Large intestine (tissue), 12 donors: ENCODE measurements at places on chromosomes 4 and X. TPM values are rescaled to one million over a fixed set of nuclear protein-coding genes. Genes with fewer than 3 reads are reported as not detected.

The CXCL3 gene
- 1.4 TPM for polyA plus RNA-seq

The PFKFB1 gene
- polyA plus RNA-seq: 0.63 TPM

The HERC6 gene
- polyA plus RNA-seq: 10.8 TPM

The GPR34 gene
- 10.5 TPM for polyA plus RNA-seq

The RTL9 gene
- polyA plus RNA-seq: 0.31 TPM

The IL9R gene
- 0.48 TPM for polyA plus RNA-seq

The CFP gene
- 4.2 TPM for polyA plus RNA-seq

The KIT gene
- polyA plus RNA-seq: 20.3 TPM

The IL2 gene
- 0.24 TPM for polyA plus RNA-seq

The MAGEB1 gene
- not detected for polyA plus RNA-seq

The PF4V1 gene
- polyA plus RNA-seq: 0.24 TPM

The SSX2B gene
- polyA plus RNA-seq: not detected

The F8A2 gene
- not detected for polyA plus RNA-seq

The SYTL4 gene
- polyA plus RNA-seq: 6.0 TPM

The AMBN gene
- not detected for polyA plus RNA-seq

The CFAP299 gene
- polyA plus RNA-seq: 0.16 TPM

The SMPX gene
- 4.9 TPM for polyA plus RNA-seq

The FRG2 gene
- polyA plus RNA-seq: not detected

The STATH gene
- not detected for polyA plus RNA-seq

The SPON2 gene
- 54.6 TPM for polyA plus RNA-seq

The TGIF2LX gene
- not detected for polyA plus RNA-seq

The DCK gene
- 20.3 TPM for polyA plus RNA-seq

The NXF2 gene
- polyA plus RNA-seq: not detected

The L1CAM gene
- 22.5 TPM for polyA plus RNA-seq

The MTCP1 gene
- polyA plus RNA-seq: 15.2 TPM

The LNX1 gene
- 10.8 TPM for polyA plus RNA-seq

The ARHGAP24 gene
- polyA plus RNA-seq: 6.7 TPM

The NWD2 gene
- polyA plus RNA-seq: 0.64 TPM

The LRIT3 gene
- polyA plus RNA-seq: 0.31 TPM

The RPA4 gene
- 0.10 TPM for polyA plus RNA-seq

The FHIP1A gene
- polyA plus RNA-seq: 5.0 TPM

The GPM6B gene
- polyA plus RNA-seq: 11.5 TPM

The CTAG2 gene
- not detected for polyA plus RNA-seq

The TBC1D8B gene
- 17.2 TPM for polyA plus RNA-seq

The CSAG2 gene
- not detected for polyA plus RNA-seq

The NUDT11 gene
- polyA plus RNA-seq: 5.3 TPM

The VCX gene
- not detected for polyA plus RNA-seq

The ERCC6L gene
- 2.4 TPM for polyA plus RNA-seq

The FOXO4 gene
- polyA plus RNA-seq: 17.9 TPM

The ETDC gene
- not detected for polyA plus RNA-seq

The PABPC1L2A gene
- 0.06 TPM for polyA plus RNA-seq

The ARHGAP36 gene
- 0.70 TPM for polyA plus RNA-seq

The KLHL4 gene
- 4.1 TPM for polyA plus RNA-seq

The BRS3 gene
- polyA plus RNA-seq: 0.03 TPM

The FNIP2 gene
- polyA plus RNA-seq: 28.1 TPM

The CLIC2 gene
- 6.0 TPM for polyA plus RNA-seq

The PNCK gene
- polyA plus RNA-seq: 128 TPM

The LDB2 gene
- polyA plus RNA-seq: 17.2 TPM

The EPHA5 gene
- polyA plus RNA-seq: 0.72 TPM

The CSAG1 gene
- polyA plus RNA-seq: not detected

The HTRA3 gene
- 15.5 TPM for polyA plus RNA-seq
